ENCODE measurements at places on chromosomes 4 and X. TPM values are rescaled to one million over a fixed set of nuclear protein-coding genes. Genes with fewer than 3 reads are reported as not detected.

- no peak for DNase-seq
These were observed 67.9 kb downstream of the SLAIN2 start for GRCh38 chr4:48409203-48409602.

Gene ATOH1
- total RNA-seq: 0.61 TPM

- DNase-seq: no peak
These were observed 77.3 kb upstream of the MSX1 start for GRCh38 chr4:4781936-4782707.

Gene MFAP3L
- total RNA-seq: 31.3 TPM

- DNase-seq: peak; percentile 22
These were observed 207.3 kb downstream of the HS6ST2 start for GRCh38 chrX:132751063-132751690.

- no peak for DNase-seq
These were observed 16.3 kb downstream of the OFD1 start for GRCh38 chrX:13750812-13751211.

Gene ZGRF1
- total RNA-seq: 46.6 TPM

GRCh38 chrX:47097018-47097417, 18.8 kb downstream of the RGN start:
- DNase-seq: no peak
